ENCODE measurements at places on chromosomes 7 and 10.
A peak's percentile ranks its signal among the peaks of the same experiment; 100 is the strongest.

- DNase-seq = no peak
Measured at GRCh38 chr10:71900441-71901180, 49.6 kb upstream of the PSAP start.

- DNase-seq = no peak
Measured at GRCh38 chr10:127158662-127159061, 37.7 kb downstream of the INSYN2A start.

- peak; percentile 72 for DNase-seq
Measured at GRCh38 chr7:158829021-158829341, 328 bp downstream of the ESYT2 start.

- no peak for DNase-seq
Measured at GRCh38 chr7:134449680-134450079, 9.2 kb downstream of the AKR1B1 start.

GRCh38 chr7:70237831-70238575, 639.7 kb downstream of the AUTS2 start:
- peak; percentile 2 for DNase-seq

DNA sequence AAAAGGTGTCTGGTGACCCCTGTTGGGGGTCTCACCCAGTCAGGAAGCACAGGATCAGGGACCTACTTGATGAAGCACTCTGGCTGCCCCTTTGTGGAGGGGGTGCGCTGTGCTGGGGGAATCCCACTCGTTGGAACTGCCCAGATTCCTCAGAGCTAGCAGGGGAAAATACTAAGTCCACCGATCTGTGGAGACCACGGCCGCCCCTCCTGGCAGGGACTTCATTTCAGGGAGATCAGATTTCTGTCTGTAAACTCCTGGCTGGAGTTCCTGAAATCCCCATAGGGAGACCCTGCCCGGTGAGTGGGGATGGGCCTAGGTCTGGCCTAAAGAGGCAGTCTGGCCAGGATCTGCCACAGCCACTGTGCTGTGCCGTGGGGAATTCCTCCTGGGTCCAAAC, 79.3 kb upstream of the ADCY1 start:
- no peak for DNase-seq

- DNase-seq = no peak
Measured at GRCh38 chr10:23439452-23439960, 631 bp downstream of the OTUD1 start.

- no peak for DNase-seq
Measured at GRCh38 chr7:135392701-135393100, 117.2 kb downstream of the CNOT4 start.

- DNase-seq = no peak
Measured at GRCh38 chr7:107043921-107044346, 571 bp upstream of the PRKAR2B start.

- no peak for DNase-seq
Measured at GRCh38 chr7:15215616-15216015, 313.1 kb upstream of the DGKB start.

DNA sequence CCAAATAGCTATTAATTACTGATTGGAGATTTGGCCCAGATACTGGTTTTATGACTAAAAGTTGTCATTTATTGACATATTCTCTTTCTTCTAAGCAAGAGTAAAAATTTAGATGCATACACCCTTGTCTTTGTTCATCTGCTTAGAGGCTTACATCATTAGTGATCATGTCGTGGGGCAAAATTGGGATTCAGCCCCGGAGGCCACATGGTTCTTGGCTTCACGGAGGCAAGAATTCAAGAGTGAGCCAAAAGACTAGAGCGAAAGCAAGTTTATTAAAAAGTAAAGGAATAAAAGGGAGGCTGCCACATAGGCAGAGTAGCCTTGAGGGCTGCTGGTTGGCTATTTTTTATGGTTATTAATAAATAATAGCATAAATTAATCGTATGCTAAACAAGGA, 41.1 kb downstream of the MINPP1 start:
- DNase-seq = no peak

- no peak for DNase-seq
Measured at GRCh38 chr10:22148961-22149360, 68.9 kb downstream of the EBLN1 start.

- DNase-seq = no peak
Measured at GRCh38 chr10:116111483-116112095, 161.4 kb downstream of the GFRA1 start.

DNA sequence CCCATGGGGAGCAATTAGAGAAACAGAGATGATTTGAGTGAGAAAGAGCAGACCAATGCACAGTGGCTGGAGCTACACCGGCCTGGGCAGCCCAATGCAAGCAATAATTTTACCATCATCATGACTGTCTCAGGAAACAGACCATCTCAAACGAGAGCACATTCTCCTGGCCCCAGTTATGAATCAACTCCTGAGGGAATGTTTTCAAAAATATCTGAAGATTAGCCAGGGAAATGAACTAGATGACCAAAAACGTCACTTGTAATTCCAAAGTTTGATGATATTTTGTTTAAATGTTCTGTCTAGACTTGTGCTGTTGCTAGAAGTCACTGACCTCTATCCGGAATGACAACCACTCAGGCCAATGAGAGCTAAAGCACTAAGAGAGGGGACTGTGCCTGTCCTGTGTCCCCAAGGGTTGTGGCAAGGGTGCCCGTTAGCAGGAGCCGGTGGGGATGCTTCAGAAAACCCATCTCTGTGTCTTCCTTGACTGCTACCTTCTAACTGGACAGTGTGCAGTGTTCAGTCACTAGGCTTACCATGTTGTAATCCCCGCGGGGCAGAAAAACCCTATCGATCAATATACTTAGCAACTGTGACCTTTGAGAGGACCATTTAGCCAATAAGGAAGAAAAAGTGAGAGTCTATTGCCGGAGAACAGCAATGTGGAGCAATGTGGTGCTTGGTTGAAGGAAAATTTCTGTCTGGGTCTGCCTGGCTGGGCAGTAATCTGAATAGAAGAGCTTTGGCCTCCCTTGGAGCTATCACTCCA, 202.4 kb downstream of the ADAM12 start:
- DNase-seq = no peak

- no peak for DNase-seq
Measured at GRCh38 chr10:97714401-97715258, 1.1 kb downstream of the MARVELD1 start.

DNA sequence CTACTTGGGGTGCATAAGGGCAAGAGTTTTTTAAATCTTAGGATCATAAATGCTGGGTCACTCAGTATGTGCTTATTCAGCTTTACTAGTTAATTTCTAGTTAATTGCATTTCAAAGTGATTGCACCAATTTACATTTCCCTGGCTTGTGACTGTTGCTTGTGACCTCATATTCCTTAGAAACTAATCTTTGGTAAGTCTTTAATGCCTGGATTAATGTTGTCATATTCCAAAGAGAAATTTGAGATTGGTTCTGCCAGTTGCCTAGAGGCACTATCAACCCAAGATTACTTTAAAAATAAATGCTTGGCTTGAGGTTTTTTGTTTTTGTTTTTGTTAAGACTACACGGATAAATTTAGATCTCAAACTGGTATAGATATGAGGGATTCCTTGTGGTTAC, 103.1 kb downstream of the ANK3 start:
- DNase-seq = no peak

GRCh38 chr7:43649755-43650274, 66.9 kb downstream of the STK17A start:
- DNase-seq = peak; percentile 84

GRCh38 chr7:132743974-132744373, 167.7 kb upstream of the PLXNA4 start:
- no peak for DNase-seq

- no peak for DNase-seq
Measured at GRCh38 chr10:60735244-60735643, 43.0 kb upstream of the CDK1 start.

DNA sequence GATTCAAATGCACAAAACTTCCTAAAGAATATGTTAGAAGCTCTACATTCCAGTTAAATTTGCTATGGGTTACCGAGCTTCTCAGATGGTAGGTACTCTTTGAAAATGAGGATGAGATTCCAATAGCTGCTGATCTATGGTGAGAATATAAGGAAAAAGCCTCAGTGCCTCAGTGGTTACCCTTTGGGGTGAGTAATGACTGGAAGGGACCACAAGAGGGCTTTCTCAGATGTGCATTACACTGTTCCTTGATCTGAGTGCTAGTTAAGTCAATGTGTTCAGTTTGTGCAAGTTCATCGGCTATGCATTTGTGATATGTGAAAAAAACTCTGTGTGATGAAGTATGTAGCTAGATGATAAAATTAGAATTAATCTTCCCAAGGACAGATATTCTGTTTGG, 3.5 kb downstream of the NRCAM start:
- DNase-seq = peak; percentile 10

DNA sequence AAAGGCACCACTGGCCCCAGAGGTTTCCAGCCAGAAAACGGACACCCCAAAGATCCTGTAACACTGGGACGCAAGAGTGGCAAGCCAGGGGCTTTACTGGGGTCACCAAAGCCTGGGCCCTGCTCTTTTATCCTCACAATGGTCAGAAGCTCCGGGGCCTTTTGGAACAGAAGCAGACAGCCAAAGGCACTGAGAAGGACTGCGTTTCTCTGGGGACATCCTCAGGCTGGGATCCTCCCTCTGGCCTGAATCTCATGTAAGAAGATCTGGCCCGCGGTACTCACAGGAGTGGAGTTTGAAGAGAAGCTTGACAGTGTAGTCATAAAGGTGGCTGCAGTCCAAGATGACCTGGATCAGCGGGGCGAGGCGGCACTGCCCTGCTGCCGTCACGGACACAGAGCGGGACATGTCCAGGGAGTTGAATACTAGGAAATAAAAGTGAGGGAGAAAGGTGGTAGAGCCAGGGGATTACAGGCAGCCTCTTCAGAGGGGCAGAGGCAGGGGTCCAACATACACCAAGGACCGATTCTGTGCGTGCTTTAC, 81.4 kb downstream of the SPDYE5 start:
- no peak for DNase-seq

GRCh38 chr10:72616716-72617115, 9.2 kb downstream of the MICU1 start:
- no peak for DNase-seq

- DNase-seq = no peak
Measured at GRCh38 chr7:108335269-108335918, 120.8 kb downstream of the NRCAM start.

- no peak for DNase-seq
Measured at GRCh38 chr10:103710490-103710889, 144.9 kb downstream of the SH3PXD2A start.

DNA sequence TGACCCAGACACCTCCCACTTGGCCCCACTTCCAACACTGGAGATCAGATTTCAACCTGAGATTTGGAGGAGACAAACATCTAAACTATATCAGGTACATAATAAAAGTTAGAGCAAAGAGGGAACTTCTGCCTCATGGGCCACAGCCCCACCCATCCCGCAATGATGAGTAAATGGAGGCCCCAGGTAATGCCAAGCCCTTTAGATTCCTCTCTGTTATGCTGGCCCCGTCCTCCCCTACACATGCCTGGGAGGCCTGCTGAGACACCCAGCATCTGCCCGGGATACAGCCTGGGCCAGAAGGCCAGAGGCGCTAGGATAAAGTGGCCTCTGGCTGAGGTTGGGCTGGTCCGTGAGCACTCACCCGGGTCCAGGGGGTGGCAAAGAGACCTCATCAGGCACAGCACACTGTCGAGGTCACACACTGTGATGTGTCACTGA, 185.5 kb upstream of the SH2B2 start:
- no peak for DNase-seq

- no peak for DNase-seq
Measured at GRCh38 chr7:105269397-105269796, 119.3 kb downstream of the SRPK2 start.

- no peak for DNase-seq
Measured at GRCh38 chr7:2673934-2674333, 14.1 kb upstream of the AMZ1 start.

GRCh38 chr10:87771871-87772500, 46.0 kb downstream of the ATAD1 start:
- DNase-seq = no peak

- no peak for DNase-seq
Measured at GRCh38 chr7:125926621-125927020, 997.0 kb upstream of the POT1 start.

DNA sequence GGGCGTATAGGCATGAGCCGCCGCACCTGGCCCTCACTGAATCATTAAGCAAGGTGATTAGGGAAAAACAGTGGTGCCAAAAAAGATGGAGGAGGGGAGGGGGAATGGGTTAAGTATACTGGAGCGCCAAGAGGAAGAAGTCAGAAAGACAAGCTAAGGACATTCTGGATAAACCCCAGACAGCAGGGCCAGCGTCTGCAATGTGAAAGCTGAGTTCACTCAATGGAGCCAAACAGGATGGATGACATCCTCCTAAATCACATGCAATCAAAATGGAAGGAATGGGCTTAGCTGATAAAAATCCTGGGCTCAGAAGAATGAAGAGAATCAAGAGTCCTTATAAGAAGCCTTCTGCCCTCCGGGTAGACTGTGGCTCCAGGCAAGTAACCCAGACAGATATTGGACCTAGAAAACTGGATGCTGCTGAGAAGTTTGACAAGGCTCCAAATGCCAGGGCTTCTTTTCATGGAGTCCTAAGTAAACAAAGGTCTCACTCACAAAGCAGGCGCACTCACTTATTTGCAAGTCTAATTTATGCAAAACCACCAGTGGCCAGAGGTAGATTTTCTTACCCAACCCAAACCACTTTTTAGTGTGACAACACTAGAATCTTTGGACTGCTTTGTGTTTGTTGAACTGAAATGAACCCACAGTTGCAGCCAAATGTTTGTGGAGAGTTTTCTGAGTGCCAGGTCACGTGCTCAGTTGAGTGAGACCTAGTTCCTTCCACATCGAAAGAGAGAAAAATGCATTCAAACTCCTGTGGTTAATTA, 519.1 kb upstream of the AUTS2 start:
- DNase-seq = no peak

- DNase-seq = no peak
Measured at GRCh38 chr7:46145412-46145811, 224.3 kb upstream of the IGFBP3 start.

DNA sequence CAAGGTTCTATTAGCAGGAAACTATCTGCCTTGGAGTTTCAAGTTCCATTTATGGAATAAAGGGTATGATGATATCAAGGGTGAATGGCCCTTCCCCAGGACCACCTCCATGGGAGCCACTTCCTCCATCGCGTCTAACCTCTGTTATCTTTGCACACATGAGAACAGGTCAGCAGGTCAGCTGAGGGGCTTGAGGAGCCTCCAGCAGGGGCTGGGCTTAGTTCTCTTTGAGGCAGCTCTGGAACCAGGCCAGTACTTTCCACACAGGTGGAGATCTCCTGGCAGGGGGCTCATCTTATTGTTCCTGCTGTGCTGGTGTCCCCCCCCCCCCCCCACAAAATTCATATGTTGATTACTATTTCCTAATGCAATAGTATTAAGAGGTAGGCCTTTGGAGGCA, 472.2 kb upstream of the ZMIZ1 start:
- DNase-seq = no peak

DNA sequence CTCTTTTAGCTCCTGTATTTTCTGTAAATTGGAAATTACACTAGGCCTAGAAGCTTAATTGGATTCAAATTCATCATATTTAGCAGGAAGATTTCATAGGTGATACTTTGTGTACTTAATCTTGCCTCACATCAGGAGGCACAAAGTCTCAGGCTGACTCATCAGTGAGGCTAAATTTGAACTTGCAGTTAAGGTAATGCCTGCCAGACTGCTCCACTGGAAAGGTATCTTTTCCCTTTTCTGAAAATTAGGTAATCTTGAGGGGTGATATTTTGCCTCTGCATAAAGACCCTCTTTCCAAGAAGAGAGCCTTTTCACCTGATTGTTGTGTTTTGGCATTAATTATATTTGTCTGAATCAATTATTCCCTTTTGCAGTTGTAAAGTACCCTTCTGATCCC, 14.6 kb downstream of the PPIA start:
- DNase-seq = no peak

- DNase-seq = no peak
Measured at GRCh38 chr10:94683214-94684054, at the start of gene CYP2C18. TSS of gene CYP2C18 (plus strand) at chr10:94683729. CDS start at chr10:94683820, 91 bp downstream.

- DNase-seq = peak; percentile 64
Measured at GRCh38 chr10:89213191-89213808, 6.2 kb upstream of the CH25H start.
